ENCODE measurements at places on chromosomes 2 and 18.

- DNase-seq = no peak
Measured at GRCh38 chr2:29053223-29053622, 21.1 kb downstream of the PCARE start.

GRCh38 chr2:203750346-203751068 is 44.1 kb downstream of the CD28 start:
- no peak for DNase-seq

GRCh38 chr2:8547284-8548064 is 134.4 kb upstream of the ID2 start:
- DNase-seq = no peak

- DNase-seq = no peak
Measured at GRCh38 chr2:33278245-33278943, 198.1 kb upstream of the RASGRP3 start.

GRCh38 chr2:197211881-197212342 is 98.7 kb downstream of the ANKRD44 start:
- no peak for DNase-seq

DNA sequence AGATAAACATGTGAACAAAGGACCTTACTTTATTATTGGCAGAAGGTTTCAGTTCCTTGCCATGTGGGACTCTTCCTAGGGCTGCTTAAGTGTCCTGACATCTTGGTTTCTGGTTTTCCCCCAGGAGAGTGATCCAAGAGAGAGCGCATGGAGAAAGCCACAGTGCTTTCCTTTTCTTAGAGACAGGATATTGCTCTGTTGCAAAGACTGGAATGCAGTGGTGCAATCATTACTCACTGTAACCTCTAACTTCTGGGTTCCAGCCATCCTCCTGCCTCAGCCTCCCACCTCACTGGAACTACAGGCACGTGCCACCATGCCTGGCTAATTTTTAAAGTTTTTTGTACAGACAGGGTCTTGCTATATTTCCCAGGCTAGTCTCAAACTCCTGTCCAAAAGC is 38.1 kb upstream of the TCF7L1 start:
- no peak for DNase-seq

- DNase-seq = no peak
Measured at GRCh38 chr2:84388133-84388532, 70.9 kb downstream of the SUCLG1 start.

All from GM12891 (cell line).